MCF 10A (cell line): ENCODE measurements at places on chromosomes 3 and 15. TPM values are rescaled to one million over a fixed set of nuclear protein-coding genes. Genes with fewer than 3 reads are reported as not detected.

The ZNF860 gene
- total RNA-seq: 11.7 and 12.5 TPM in 2 replicates

The PIK3R4 gene
- total RNA-seq: 13.9 and 16.2 TPM in 2 replicates

The ACTR8 gene
- total RNA-seq: 27.7 and 37.1 TPM in 2 replicates

The WDR72 gene
- total RNA-seq: not detected in 2 replicates

The MFGE8 gene
- total RNA-seq: 207 and 254 TPM in 2 replicates

The FBXW12 gene
- not detected in 2 replicates for total RNA-seq

The HRH1 gene
- total RNA-seq: 11.0 and 14.8 TPM in 2 replicates

The SUSD5 gene
- 3.4 and 3.8 TPM in 2 replicates for total RNA-seq

The EBLN2 gene
- total RNA-seq: 4.7 and 5.5 TPM in 2 replicates
